ENCODE measurements at places on chromosomes 6 and 20.

DNA sequence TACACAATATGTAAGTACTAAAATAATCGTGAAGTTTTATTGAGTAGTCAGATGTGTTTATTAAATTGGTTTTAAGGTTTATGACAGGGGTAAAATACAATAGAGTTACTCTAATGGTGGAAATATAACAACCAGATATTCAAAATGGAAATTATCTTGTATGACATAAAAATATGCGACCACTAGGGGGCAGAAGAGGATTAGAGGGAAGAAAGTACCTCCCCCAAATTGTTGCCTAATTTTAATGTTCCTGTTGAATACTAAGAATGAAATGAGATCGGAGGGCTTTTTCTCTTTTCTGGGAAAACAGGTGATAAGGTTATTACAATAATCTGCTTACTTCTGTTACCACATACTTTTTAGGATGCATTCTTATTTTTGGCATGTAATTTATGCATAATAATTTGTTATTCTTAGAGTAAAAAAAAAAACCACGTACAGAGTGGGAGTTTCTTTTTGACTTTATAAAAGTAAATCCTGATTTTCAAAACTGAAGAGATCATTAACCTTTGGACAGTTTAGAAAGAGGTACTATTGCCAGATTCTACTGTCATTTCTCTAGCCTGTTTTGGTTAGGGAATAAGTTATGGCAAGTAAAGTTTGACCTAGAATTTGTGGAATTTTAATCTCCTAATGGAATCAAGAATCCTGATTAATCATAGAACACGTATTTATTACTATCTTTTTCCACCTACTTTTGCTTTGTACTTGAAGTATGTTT lies 159.2 kb downstream of the CD109 start:
- DNase-seq, result peak; percentile 84

DNA sequence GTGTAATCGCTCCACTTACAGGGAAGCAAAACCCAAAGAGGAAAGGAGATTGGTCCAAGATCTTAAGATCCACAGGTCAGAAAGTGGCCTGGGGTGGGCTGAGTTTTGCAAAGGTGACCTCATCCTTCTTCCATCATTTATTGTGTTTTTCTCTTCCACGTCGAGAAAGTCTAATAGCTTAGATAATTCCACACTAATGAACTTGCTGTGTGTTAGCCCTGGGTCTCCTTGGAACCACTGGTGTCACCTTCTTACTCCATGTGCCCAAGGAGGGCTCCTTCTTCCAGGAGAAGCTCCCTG lies 1.7 kb downstream of the SLC13A3 start:
- DNase-seq, result no peak

- DNase-seq, result no peak
Observed at GRCh38 chr6:159108426-159108985, 60.7 kb upstream of the FNDC1 start.

DNA sequence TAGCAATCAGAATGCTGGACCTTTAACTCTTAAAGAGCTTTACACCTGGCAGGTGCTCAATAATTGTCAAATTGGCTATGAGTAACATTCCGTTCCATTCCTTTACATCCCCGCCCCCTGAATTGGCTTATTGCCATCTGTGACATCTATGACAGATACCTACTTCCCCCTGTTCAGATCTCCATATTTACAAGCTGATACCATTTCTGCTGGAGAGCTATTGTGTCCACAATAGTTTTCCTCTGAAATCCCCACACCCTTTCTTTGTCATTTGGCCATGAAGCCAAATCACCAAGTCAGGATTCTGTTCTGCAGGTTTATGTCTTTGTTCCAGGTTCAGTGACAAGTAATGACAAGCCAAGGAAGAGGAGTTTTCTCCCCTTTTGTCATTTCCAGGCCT lies 3.2 kb downstream of the CDH26 start:
- no peak for DNase-seq

DNA sequence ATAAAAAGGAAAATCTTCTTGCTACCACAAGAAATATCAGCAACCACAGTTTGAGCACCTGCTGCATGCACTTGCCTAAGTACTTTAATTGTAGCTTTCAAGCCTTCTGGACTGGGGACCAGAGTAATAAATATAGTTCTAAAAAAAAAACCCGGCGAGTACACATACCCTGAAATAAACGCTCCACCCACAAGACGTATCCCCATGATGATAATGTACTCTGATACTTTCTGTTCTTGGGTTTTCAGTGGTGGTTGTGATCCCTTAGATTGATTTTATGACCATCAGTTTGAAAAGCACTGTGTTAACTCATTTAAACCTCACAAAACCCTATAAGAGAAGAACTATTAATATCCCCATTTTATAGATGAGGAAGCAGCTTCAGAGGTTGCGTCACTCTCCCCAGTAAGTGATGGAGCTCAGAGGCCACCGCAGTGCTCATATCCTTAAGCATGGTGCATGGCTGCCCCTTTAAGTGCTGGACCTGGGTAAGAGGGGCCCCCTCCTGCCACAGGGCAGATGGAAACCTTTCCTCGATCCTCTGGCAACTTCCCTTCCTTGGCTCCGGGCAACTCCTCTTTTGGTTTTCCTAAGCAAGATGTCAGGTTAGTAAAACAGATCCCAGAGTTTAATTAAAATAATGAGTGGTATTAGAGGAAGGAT lies 67.3 kb downstream of the KCNB1 start:
- DNase-seq, result no peak
